Activated CD4-positive, alpha-beta T cell treated with anti-CD3 and anti-CD28 coated beads for 1 hour (primary cell): ENCODE measurements at places on chromosomes 6 and 20.

- DNase-seq: no peak
Measured at GRCh38 chr6:139530561-139530960, 156.1 kb upstream of the CITED2 start.

DNA sequence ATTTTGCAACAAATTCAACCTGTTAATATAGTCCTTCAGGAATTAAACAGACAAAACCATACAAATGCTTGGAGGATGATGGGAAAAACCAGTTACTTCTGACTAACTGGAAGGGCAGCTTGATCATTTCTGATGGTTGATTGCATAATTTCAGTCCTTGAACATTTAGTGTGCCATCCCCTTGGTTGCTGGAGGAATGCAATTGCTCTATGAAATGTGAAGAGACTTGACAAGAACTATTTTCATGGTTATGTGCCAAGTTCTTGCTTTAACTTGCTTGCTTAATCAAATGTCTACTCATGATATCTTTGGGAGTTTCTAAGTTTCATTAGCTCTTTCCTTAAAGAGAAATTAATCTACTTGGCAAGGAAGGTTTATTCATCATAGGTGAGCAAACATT is 45.2 kb downstream of the ANKEF1 start:
- no peak for DNase-seq

GRCh38 chr20:45100563-45101245 is at the start of gene KCNS1:
TSS of gene KCNS1 (minus strand) at chr20:45101127. CDS start at chr20:45099236, 1,891 bp downstream.
- DNase-seq: no peak

DNA sequence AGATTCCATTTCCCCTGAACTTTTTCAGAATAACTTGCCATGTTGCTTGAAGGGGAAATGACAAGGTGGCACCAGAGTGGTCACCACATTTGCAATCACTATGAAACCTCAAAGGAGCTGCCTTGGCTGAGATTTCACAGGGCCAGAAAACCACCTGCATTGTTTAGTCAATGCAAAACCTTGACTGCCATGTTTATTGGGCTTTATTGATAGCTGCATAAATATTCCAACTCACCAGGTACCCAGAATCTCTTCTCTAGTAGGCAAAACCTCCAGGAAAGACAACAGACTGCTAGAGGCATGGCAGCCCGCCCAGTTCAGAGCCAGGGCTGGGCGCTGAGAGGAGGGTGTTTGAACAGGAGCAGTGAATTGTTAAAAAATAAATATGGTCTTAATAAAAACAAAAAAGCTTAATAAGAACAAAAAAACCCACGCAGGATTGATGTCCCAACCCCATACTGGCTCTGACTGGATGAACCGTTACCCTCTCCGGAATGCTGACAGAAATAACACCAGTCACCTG is 375.6 kb downstream of the ZFAND3 start:
- DNase-seq: no peak

GRCh38 chr20:46359233-46359751 is 47.1 kb downstream of the ELMO2 start:
- no peak for DNase-seq

GRCh38 chr20:45344168-45344860 is 3.9 kb downstream of the SDC4 start:
- DNase-seq: no peak

DNA sequence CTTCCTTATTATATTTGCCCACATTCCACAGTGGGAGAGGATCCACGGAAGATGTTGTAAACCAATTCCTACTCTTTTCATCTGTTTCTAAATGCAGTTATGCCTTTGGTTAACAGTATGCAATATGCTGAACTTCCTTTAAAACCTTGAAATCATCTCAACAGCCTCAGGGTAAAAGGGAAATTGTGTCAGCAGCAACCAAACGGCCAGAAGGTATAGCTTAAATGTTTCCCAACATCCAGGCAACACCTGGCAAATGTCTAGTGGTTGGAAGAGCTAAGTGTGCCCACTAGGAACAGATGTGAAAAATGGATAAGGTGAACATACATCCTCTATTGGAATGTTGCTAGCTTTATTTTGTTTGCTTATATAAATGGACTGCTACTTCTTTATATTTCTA is 164.8 kb downstream of the FAXC start:
- no peak for DNase-seq

GRCh38 chr20:12113075-12113467 is 195.4 kb downstream of the BTBD3 start:
- no peak for DNase-seq

DNA sequence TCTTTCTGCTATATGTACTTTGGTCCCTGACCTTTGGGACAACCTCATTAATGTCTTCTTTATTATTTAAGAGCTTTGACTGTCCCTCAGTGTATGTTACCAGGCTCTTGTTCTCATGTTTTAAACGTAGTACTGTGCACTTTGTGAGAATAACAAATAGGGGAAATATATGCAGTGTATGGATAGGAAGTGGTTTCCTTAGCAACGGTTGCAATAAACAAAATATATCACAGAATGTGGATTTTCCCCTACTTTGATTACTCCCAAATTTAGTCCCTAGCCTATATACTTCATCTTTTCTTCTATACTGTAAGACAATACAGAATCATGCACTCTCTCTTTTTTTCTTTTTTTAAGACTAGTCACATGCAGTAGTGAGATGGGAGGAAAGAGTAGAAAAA is 123.8 kb upstream of the AKIRIN2 start:
- no peak for DNase-seq

- no peak for DNase-seq
Measured at GRCh38 chr6:67361264-67361663, 1273.8 kb upstream of the ADGRB3 start.

DNA sequence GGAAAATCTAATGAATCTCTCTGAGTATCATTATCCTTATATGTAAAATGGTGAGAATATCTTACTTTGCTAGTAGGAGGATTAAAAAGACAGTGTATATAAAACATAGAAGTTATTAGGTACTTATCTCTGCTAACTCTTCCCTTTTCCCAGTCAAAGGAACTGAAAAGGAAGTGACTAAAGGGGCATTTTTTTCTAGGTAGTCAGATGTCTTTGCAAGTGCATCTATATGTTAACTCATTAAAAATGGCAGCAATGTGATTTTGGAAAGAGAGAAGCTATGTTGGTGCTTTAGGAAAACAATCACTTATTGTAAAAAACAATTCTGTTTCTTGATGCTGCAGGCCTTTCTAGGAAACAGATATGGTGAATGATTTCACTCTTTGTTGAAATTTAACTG is 180.9 kb downstream of the SAMD5 start:
- no peak for DNase-seq

DNA sequence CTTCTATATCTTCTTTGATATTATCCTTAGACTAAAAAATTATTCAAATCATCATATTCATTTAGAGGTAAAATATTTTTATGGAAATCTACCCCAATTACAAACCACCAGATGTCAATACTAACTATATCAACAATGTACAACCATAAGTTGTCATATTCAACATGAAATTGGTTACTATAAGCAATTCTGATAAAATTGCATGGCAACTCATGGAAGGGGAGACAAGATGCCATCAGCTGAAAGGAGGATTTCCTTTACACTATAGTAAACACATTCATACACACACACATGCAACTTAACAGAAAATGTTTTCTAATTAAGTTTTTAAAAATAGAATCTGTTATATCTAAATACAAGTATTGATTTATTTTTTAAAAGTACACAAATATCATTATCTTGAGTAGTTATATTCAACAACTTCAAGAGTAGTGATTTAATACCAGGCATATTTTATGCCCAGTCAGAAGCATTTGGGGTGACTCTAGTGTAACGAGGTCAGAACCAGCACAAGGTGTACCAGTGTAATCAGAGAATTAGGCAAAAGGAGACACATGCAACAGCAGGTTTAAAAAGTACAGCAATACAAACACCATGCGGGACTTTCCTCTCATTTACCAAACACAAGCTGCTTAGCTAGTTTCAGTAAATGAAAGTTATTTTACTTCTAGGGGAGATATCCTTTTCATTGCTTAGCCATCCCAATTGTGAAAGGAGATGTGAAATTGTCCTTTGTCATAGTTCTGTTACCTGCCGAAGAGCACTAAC is 1.0 kb downstream of the FILIP1 start:
- DNase-seq: no peak
